Globus pallidus (tissue), 1 donor: ENCODE measurements at places on chromosomes 16 and 17.

DNA sequence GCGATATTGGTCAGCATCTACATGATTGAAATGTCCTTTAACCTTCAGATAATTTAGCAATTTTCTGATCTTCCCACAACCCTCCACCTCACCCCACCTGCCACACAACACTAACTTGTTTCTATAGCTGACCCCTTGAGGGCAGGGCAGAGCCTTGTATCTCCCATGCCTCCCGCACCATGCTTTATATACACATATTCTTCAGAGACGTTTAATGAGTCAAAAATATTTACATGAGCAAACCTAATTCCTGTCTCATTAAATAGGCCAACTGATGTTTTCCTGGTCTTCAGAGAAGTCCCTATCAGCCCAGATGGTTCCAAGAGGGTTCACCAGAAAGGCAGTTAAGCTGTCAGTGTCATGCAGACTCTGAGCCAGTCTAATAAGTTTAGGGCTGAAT is 6.6 kb upstream of the DHRS7C start:
- DNase-seq = no peak

- DNase-seq = no peak
Observed at GRCh38 chr16:19505600-19506303, 16.1 kb downstream of the GDE1 start.

DNA sequence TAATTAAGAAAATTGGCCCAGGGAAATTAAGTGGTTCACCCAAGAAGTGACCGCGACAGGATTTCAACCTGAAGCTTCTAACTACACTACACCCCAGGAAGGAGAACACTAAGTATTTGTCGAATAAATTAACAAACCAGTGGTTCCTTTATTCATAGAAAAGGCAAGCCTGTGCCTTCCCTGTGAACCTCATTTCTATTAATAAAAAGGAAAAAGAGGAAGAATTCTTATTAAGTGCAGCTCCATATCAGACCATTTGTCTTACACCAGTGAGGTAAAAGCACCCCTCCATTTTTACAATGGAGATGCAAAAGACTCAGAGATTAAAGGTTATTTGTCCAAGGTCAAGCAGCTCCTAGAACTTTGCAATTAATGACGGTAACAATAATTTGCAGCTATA is 1.7 kb downstream of the COPS3 start:
- no peak for DNase-seq

- DNase-seq = no peak
Observed at GRCh38 chr17:62653826-62654761, 26.6 kb downstream of the MRC2 start.

GRCh38 chr17:39318636-39319035 is 82.8 kb downstream of the FBXL20 start:
- no peak for DNase-seq
